ENCODE measurements at places on chromosomes 7 and 10.

DNA sequence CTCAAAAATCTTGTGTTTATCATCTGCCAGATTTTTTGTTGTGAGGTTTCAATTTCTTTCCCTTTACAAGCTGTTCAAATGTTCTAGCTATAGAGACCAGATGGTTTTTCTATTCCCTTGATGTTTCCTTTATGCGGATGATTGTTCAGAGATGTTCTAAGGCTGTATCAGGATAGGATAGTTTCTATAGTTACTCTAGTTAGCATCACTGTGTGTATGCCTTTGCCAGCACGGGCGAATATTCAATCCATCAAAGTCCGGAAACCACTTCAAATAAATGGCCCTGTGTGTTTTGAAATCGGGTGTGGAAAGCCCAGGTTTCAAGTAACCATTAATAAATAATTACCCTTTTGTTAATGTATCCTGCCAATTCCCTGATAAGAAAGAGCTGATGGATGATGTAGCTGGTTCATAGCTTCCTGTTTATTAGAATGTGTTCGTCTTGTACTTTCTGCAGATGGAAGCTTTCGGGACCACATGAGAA lies 149.8 kb upstream of the PRKCQ start:
- no peak for DNase-seq

- no peak for DNase-seq
Measured at GRCh38 chr7:91375378-91375777, 111.1 kb downstream of the FZD1 start.

DNA sequence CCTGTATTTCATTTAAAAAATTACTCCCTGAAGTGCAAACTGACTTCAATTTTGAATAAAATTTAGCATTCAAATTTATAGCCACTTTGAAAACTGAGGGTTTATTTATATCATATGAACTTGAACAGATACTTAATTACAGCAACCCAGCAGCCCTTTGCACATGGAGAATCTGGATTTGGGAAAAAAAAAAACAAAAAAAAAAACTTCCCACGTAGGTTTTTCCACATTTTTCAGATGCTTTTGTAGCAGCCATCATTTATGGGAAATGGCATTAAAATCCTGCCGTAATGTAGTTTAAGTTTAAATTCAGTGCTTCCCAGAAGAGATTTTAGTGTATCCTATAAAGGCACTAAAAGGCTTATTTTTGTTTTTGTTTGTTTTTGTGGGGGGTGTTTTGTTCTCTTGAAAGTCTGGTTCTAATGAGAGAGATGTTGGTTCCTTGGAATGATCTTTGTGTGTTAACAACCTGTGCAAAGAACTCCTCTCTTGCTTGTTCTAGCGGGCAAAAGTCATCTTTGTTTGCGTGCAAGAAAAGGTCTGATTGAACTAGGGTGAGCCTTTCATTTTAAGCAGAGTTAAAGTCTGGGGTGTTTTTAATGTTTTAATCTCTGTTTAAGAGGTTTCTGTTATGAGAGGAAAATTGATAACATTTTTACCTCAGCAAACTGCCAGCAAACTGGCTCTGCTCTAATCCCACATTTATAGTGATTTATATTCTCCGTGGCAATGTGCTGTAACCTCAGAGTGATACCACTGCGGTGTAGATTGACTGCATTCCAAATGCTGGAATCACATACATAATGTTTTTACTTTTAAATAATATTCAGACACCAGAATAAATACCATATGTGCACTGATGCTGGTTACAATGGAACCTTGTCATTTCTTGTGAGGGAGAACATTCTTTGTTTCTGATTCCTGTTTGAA lies 105.5 kb downstream of the WNT2 start:
- no peak for DNase-seq

GRCh38 chr10:30887839-30888238 lies 143.8 kb downstream of the ZNF438 start:
- DNase-seq, result no peak

- DNase-seq, result no peak
Measured at GRCh38 chr10:45593938-45594275, 78.7 kb downstream of the ZFAND4 start.

DNA sequence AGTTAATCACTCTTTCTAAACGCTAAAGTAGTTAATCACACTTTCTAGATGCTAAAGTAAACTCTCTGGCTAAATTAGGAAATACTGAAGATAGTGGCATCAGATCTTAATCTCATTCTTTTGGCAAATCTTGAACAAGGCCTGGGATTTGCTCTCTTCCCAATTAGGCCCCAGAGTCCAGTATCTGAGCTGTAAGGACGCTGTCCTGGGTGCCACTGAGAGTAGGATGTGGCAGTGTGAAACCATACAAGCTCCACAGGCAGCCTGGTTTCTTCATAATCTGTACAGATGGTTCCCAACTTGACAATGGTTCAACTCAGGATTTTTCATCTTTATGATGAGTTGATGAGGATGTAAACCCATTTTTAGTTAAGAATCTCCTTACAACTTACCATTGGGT lies 36.9 kb downstream of the GRB10 start:
- DNase-seq, result no peak

DNA sequence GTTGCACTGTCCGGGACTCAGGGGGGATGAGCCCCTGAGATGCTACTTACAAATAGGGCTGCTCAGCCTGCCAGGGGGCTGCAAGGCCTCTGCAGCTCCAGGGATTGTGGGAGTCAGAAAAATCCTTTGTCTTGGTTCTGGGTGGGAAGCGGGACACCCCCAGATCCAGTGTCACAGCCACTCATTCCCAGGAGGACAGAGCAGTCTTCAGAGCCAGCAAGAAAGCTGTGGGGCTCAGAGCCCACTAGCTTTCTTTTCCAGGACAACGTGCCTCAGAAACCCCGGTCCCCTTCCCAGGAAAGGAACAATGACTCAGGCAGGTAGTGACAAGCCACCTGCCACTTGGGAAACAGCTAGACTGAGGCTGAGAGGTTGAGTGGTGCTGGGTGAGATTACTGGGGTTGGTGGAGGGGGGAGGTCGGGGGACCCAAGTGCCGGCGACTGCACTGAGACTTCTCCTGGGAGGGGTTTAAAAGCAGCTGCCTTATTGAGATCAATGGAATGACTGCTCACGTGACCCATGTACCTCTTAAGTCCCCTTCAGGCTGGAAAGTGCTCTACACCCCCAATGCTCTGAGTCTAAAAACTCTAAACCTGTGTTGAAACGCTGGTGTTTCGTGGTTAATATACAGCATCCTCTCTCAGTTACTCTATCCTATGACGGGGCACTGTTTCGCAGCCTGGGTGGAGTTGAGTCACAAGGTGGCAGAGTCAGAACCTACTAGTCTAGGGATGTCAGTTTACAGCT lies 123.6 kb downstream of the UBE2H start:
- no peak for DNase-seq

GRCh38 chr7:77498659-77499379 lies 38.3 kb upstream of the PTPN12 start:
- no peak for DNase-seq

DNA sequence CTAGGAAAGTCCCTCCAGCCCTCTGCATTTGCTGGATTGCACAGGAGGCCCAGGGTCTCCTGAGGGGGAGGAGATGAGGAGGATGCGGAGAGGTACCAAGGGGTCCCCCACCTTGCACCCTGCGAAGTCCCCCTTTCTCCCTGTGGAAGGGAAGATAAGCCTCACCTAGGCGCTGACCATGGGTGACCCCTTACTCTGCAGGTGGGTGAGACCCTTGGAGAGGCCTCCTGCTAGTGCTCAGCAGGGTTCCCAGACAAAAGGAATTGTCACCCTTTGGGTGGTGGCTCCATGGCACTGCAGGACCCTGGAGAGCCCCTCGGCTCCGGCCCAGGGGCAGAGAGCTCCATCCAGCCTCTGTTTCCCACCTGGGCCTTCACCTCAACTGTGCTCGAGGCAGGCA lies 107.0 kb upstream of the RET start:
- DNase-seq, result no peak

DNA sequence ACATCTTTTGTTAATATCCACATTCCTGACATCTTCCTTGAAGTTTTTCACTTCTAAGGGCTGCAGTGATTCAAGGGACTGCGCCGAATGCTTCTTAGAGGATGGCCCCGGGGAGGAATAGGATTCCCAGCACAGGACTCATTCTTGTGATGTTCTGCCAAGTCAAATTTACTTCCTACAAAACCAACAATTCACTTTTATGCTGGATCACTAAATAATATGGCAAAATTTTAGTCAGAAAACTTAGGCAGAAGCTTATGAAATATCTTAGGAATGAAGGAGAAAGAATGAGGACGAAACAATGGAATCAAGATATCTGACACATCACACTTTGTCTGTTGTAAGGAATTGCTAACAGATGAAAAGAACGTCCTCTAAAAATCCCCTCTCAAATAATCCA lies 151.5 kb downstream of the JAZF1 start:
- DNase-seq, result no peak

DNA sequence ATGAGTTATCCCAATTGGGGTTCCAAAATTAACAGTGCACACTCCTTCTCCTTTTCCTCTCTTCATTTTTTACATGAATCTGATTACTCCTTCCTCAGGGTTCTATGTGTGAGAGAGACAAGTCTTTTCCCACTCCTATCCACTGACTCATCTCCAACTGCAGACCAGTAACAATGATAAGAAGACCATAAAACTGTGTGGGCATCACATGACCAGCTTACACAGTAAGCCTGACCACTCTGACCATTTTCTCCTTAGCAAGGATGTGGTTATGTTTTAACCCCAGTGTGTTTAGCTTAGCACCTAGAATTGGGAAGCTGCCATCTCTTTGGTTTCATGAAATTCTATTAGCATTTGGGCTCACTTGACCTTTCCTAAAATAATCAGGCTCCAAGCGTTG lies 145.0 kb upstream of the CALCR start:
- no peak for DNase-seq

- no peak for DNase-seq
Measured at GRCh38 chr7:51146816-51147586, 169.6 kb downstream of the COBL start.

DNA sequence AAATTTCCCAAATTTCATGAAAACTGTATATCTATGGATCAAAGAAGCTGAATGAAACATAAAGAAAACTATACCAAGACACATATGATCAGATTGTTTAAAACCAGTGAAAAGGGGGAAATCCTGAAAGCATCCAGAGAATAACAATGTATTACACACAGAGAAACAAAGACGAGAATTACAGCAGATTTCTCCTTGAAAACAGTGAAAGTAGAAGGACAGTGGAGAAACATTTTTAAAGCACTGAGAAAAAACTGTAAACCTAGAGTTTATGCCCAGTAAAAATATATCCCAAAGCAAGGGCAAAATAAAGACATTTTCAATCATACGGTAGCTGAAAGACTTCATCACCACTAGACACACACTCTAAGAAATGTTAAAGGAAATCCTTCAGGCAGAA lies 121.0 kb downstream of the DPY19L1 start:
- DNase-seq, result no peak

- DNase-seq, result no peak
Measured at GRCh38 chr10:7389844-7390243, 21.0 kb downstream of the SFMBT2 start.

DNA sequence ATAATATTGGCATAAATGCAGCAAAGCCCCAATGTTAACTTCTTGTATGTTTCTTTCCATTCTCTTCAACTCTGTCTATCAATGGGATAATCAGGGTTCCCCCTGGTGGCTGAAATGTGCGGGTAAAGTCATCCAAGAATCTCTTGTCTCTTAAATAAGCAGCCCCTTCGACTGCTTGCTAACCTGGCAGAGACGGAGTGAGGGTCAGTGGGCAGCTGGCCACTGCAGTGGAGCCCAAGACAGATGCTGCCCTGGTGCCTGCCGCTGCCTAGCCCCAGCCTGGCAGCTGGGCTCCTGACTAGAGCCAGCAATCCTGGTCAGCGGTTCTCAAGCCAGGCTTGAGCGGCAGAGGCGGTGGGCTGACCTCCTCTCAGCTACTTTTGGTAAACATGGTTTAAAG lies 248.9 kb downstream of the COBL start:
- no peak for DNase-seq

- DNase-seq, result no peak
Measured at GRCh38 chr10:126518218-126519080, 130.2 kb upstream of the ADAM12 start.

GRCh38 chr7:63899691-63900393 lies 98.8 kb upstream of the ZNF722 start:
- no peak for DNase-seq

GRCh38 chr7:158849442-158849767 lies 7.0 kb upstream of the DYNC2I1 start:
- DNase-seq, result no peak

DNA sequence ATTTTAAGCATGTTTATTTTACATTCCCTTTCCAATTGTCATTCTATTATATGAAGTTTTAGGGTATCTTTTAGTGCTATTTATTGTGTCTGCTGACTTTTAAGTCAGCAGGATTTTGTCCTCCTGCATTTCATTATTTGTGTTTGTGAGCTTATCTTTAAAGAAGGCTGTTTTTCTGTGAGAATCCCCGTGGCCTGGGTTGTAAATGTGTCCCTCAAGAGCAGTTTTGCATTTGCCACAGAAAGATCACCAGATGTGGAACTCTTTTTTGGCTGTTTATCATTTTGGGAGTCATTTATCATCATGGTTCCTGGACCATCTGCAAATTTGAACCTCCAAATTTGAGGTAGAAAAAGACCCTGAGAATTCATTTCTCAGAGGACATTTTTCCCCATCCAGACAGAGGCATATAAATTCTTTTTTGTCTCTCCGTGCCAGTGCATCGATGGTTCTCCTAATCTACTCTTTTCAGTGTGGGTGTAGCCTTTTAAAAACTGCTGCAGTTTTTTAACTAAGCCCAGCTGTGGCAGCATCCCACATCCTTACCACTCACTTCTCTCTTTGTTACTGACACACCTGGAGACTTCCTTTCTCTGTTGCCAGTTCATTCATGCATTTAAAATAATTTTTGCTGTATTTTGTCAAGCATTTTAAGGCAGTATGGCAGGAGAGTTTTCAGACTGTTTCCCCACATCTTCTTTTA lies 20.1 kb upstream of the MTURN start:
- no peak for DNase-seq

DNA sequence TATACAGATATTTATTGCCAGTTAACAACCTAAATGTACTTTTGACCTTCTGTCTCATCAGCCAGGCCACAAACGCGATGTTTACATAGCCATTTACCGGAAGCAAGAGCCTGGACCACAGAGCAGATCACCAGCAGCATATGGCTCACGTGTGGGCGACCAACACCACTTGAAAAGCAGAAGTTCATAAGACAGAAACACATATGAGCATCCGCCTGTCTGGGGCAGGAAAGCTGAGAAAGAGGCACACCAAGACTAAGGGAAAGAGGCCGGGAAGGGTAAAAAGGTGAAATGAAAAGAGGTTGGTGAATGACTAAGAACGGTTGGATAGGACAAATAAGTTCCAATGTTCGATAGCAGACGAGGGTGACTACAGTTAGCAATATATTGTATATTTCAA lies 1.3 kb downstream of the ABCB1 start:
- peak; percentile 46 for DNase-seq

GRCh38 chr7:44431091-44431608 lies 59.3 kb downstream of the NUDCD3 start:
- peak; percentile 41 for DNase-seq

GRCh38 chr10:67221939-67222494 lies 296.2 kb downstream of the LRRTM3 start:
- DNase-seq, result no peak

DNA sequence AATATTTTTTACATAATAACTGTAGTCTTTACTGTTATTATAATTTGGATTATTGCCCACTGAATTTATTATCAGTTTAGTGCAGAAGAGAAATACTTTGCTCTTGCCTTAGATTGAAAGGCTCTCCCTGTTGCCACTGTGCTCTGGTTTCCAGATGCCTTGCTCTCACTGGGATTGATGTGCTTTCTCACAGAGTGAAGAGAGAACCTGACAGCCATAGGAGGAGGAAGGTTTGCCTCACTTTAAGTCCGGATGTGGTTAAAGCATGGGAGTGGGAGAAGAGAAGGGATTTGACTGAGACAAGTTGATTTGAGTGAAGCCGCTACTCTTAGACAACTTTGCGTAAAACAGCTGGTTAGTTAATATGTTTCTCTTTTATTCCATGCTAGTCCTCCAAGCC lies 68.2 kb upstream of the RPA3 start:
- DNase-seq, result no peak

All from GM12891 (cell line).